ENCODE measurements at places on chromosomes 6 and 20.

- DNase-seq: no peak
These were observed 29.4 kb downstream of the TIAM2 start for GRCh38 chr6:155024391-155025027.

DNA sequence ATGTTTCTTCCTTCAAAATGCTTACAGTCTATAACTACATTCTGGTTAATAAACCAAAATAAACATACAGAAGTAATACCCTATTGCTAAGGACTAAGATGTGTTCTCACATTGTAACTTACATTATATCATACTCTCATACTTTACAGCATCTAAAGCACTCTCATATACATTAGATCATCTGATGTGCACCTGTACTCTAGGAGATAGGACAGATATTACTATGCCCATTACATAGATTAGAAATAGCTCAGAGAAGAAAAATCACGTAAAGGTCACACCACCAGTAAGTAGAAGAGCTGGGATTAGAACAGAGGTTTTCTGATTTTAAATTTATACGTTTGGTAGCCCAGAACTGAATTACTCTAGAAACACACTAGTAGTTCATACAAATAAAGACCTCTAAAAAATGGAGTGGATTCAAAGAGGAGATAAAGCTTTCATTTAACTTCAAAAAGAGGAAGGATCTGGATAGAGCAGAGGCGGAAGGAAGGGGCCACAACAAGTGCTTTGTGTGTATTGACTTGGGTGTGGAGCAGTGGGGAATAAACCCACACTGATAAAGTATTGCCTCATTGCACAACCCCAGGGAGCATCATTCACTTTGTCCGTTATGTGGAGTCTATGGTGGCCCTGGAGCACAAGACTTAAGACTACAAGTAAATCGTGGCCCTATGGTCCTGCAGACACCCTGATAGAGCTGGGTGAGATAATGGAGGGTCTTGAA, 30.9 kb downstream of the SLC2A12 start:
- no peak for DNase-seq

DNA sequence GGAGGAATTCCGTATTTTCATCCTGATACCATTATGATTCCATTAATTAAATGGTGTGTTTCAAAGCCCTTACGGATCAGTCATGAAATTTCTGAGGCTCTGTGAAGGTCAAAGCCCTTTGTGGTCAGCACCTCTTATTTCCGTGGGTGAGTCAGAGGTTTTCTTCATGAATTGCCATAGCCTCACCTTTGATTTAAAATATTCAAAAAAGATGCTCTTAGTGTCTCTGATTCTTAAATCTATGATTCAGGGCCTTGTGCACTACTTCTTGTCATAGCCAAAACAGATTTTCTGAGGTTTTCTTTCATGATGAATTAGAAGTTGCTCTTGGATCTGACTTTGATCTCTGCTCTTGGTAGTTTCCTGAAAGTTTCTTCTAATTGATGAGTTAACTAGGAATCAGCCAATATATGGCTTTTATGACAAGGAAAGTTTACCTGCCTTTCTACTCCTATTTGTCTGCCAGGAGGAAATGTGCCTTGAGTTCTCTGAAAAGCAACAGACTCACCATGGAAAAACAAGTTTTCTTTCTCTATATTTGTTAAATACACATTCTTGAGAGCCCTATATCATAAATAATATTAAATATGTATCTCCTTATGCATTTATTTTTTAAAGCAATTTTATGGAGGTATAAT, 613.0 kb downstream of the UTRN start:
- no peak for DNase-seq

- DNase-seq: no peak
These were observed 9.1 kb downstream of the PRND start for GRCh38 chr20:4730780-4731179.

- no peak for DNase-seq
These were observed 277.1 kb downstream of the PAX1 start for GRCh38 chr20:21982559-21982958.

DNA sequence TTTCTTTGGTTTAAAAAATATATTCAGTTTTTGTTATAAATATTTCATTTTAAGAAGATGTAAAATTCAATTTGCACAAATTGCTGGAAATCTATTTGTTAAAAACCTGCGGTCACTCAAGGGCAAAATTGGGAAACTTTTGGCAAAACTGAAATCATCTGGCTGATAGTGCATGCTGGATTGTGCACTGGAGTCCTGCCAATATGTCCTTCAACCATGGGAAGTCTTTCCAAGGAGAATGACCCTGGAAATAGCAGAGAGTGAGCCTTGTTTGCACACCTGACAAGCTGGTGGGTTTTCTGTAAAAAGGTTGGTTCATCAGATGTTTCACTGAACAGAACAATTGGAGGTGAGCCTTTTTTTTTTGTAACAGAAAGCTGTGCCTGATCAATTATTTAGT, 413.5 kb downstream of the BTBD3 start:
- no peak for DNase-seq

DNA sequence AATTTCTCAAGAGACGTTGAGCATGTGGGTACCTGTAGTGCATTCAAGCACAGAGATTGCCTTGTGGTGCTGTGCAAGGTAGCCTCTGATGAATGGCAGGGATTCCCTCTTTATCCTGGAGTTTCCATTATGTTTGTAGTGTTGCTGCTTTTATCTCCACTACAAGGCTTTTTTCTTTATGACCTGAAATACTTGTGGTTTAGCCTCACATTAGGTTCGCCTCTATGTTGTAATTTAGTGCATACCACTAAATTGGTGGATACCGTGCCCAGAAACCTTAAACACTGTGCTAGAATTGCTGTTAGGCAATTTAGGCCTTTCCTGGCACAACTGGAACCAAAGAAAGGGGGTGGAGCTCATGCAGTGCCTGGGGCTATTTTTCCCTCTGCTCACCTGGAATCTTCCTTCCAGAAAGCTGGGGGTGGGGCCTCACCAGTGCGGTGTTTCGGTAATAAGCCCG, 76.8 kb downstream of the NCOA7 start:
- no peak for DNase-seq

GRCh38 chr6:156060013-156060412, 604.4 kb upstream of the NOX3 start:
- no peak for DNase-seq

DNA sequence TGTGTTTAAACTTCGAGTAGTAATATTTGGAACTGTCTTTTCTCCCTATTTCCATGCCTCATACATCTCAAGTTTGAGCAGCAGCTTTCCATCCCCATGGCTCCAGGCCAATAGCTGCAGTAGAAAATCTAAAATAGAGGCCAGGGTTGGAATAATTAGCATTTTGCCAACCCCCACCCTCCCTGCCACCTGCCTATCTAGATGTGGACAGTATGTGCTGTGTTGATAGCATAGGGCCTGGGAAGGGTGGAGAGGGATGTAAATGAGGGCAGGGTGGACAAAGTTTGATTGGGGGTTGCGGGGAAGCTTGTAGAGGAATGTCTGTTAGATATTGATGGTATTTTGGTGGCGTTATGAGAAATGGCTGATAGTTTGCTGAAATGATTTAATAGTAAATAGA, 5.6 kb downstream of the TOP1 start:
- no peak for DNase-seq

- DNase-seq: no peak
These were observed 15.3 kb downstream of the PHIP start for GRCh38 chr6:79062708-79063107.

DNA sequence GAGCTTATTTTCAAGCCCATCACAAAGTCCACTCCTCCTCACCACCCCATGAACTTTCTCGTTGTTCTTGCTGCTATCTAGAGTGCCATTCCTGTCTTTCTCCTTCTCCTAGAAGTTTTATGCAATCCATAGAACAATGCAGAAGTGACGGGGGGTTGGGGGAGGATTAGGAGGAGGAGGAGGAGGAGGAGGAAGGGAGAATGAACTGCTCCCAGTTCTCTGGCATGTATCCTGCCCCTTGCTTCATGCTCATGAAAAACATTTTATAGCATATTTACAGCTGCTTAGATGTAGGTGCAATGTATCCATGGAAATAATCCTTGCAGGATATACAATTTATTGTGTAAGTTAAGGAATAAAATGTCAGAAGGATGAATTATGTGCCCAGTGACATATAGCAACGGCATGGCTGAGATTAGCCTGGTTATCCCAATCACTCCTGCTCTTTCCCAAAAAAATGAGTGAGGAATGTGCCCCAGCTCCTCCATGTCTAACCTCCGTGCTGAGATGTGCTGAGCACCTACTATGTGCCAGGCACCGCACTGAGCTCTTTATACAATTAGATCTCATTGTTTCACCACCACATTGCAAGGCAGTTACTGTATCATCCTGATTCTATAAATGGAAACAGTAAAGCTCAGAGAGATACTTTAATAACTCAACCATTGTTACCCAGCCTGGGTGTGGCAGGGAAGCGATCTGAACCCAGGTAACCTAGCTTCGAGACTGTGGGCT, 41.6 kb upstream of the TFAP2C start:
- no peak for DNase-seq

DNA sequence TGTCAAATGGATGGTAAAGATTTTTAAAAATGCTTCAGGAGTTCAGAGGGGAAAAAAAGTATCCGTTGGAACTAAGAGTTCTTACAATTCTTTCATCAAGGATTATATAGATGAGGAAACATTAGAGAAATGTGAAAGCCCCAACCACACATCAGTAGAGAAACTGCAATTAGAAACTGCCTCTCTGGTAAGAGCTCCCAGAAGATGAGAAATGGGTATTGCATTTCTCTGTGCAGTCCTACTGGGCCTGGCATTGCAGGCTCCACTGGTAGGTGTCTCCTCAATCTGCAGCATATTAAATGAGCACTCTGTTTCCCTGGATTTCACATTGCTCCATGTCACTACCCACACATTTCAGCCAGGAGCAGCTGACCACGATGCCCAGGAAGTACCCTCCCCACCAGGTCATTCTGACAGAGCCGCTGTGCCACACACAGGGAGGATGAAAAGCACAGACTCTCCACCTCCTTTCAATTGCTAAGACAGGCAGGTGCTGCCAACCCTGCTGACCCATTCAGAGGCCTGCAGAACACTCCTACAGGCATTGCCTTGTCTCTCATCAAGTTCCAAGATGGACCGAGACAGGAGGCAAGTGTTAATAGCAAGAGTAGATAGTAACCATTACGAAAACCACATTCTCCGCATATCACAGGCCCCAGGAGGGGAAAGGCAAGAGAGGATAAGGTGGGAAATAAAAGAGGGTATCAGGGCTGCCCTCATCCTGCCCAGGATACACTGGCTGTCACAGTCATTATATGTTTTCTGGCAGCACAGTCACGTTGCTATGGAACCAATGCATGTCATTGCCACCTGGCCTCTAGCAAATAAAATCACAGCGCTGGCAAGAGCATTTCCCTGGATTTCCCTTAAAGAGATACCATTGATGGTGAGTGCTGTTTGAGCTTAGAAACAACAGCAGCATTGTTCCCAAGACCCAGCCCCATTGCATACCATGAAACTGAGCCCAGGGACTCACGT, 241.7 kb downstream of the ATXN1 start:
- DNase-seq: no peak

DNA sequence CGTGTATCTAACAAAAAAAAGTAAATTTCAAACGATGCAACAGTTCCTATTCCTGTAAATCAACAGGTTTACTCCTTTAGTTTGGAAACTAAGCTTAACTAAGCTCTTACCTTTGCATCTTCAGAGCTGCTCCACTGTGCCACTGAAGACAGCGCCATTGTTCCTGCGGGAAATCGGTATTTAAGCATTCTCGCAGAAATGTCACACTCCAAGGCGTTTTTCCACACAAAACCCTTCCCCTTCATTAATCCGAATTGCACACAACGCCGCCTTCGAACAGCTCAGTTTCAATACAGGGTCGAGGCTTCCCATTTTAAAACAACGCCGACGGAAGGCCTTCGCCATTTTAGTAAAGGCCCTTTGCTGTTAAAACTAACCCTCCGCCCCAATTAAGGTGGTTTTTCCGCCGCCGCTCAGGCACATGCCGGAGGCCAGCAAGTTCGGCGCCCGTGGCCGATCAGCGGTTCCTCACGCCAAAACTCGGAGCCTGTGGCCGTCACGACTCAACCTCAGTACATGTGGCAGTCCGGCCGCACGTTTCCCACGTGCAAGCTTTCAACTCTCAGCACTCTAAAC, 35.4 kb upstream of the SYNCRIP start:
- DNase-seq: no peak

GRCh38 chr6:21414065-21414464, 179.5 kb upstream of the SOX4 start:
- DNase-seq: no peak

- no peak for DNase-seq
These were observed 117.8 kb upstream of the KCNG1 start for GRCh38 chr20:51140671-51141070.

- DNase-seq: no peak
These were observed 396.8 kb upstream of the HS3ST5 start for GRCh38 chr6:114739656-114740055.

DNA sequence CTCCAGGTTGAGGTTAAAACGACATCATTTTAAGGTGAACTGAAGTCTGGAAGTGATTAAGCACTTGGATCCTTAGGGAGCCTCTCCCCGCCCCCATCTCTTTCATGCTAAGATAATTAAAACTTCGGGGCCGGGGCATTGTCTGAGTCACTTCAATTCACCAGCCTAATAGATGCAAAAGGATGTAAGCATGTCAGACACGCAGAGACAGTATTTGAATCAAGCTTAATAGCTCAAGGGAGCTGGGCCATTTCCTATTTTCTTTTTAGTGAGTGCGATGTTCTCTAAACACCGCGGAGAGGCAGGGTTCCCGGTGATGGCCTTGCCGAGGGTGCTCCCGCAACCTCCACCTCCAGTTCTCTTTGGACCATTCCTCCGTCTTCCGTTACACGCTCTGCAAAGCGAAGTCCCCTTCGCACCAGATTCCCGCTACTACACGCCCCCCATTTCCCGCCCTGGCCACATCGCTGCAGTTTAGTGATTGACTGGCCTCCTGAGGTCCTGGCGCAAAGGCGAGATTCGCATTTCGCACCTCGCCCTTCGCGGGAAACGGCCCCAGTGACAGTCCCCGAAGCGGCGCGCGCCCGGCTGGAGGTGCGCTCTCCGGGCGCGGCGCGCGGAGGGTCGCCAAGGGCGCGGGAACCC, 516 bp upstream of the IRF4 start:
- DNase-seq: no peak

GRCh38 chr6:83463886-83464285, 33.0 kb upstream of the ME1 start:
- DNase-seq: no peak

DNA sequence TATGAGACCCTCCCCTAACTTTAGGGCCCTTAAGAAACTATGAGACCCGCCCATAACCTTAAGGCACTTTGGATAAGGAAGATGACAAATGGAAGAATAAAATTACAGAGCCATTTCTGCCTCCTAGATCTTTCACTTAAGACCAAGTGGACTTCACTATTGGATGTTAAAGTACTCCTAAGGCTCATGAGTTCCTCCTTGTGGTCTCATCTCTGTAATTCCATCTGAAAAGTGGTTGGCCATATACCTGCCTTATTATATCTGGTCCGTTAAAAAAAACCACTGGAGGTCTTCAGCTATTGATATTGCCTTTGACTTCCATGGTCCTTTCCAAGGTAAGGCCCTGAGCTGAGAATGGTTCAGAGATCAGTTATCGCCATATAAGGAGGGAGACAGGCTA, 310.3 kb downstream of the EYA4 start:
- DNase-seq: no peak
